Stimulated activated CD4-positive, alpha-beta T cell treated with anti-CD3 and anti-CD28 coated beads, Interleukin-1b, Interleukin-23, amount 100 ng/mL, for 4 hours (primary cell): ENCODE measurements at places on chromosomes 13 and 19.

- no peak for DNase-seq
Observed at GRCh38 chr13:58437427-58437826, 805.9 kb downstream of the PCDH17 start.

GRCh38 chr13:103436057-103436654, 369.9 kb upstream of the SLC10A2 start:
- no peak for DNase-seq

DNA sequence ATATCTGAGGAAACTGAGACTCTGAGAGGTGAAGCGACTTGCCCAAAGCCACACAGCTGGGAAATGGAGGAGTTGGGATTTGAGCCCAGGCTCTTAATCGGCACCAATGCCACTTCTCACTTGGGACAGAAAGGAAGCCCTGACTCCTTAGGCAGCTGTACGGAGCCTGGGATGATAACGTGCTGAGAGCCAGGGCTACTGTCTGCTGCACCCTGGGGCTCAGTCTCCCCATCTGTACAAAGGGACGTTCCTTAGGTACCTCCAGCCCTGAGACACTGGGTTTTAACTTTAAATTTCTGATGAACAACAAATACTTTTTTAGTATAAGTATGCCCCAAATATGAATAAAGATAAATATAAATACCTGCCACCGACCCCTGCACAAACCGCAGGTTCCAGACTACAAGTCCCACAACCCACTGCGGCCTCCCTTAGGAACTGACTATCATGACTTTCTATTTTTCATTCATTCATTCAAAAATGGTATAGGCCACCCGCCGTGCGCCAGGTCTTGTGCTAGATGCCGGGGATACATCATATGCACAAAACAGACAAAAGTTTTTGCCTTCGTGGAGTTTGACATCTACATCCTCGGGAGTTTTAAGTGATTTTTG, 776 bp upstream of the NCLN start:
- DNase-seq = peak; percentile 41

DNA sequence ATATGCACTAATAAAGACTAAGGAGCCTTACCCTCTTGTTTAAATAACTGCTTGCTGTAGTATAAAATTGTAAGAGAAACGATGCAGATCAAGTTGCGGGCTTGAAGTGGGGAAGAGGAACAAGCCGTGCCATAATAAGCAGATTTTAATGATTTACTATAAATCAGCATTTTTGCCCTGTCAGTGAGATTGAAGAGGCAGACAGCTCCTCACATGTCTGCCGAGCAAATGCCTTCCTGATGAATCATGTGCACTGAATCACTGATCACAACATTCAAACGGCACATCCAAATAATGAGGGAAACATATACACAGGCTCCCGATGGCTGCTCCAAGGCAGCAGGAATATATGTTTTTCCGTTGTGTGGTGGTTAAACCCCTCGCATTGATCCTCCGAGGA, 282.9 kb downstream of the TSHZ3 start:
- no peak for DNase-seq

DNA sequence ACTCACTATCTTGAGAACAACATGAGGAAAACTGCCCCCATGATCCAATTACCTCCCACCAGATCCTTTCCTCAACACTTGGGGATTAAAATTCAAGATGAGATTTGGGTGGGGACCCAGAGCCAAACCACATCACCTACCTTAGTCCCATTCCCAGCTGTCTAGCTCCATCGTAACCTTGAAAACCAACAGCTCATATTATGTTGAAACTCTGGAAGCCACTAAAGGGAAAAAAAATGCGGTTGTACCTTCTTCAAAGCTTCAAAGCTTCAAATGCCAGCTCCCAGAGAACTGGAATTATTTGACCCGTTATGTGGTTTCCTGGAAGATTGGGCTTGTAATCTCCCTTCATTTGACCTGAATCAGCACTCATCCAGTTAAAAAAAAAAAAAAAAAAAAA, 223.1 kb upstream of the GPC6 start:
- no peak for DNase-seq
